ENCODE measurements at places on chromosomes 16 and 17.

GRCh38 chr17:19292377-19292711 is 55.2 kb downstream of the EPN2 start:
- no peak for DNase-seq

GRCh38 chr16:6692874-6693273 is 639.8 kb upstream of the RBFOX1 start:
- no peak for DNase-seq

DNA sequence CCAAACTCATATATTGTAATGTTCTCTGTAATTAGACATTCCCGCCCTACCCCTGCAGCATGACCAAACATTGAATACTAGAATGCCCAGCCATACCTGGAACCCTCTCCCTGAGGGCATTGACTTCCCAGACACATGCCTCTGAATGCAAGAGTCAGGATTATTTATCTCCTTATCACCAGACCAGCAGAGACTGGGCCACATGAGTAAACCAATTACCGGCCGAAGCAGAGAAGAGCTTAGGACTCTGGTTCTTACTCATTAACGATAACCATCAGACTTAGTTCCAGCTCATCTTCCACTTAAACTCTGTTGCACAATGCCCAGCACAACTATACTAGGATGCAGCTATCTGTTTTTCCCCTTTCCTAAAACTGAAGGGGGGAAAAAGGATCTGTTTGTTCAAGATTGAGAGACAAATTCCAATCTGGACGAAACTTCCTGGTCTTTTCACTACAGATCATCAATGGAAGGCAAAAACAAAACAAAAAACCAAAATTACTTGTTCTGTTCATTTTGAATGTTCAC is 88.2 kb upstream of the CORO6 start:
- no peak for DNase-seq

GRCh38 chr17:57774872-57775271 is 29.8 kb upstream of the CCDC182 start:
- DNase-seq: no peak

GRCh38 chr16:87352818-87353217 is 30.8 kb downstream of the FBXO31 start:
- no peak for DNase-seq

GRCh38 chr16:84631886-84632285 is 14.0 kb upstream of the COTL1 start:
- DNase-seq: no peak

DNA sequence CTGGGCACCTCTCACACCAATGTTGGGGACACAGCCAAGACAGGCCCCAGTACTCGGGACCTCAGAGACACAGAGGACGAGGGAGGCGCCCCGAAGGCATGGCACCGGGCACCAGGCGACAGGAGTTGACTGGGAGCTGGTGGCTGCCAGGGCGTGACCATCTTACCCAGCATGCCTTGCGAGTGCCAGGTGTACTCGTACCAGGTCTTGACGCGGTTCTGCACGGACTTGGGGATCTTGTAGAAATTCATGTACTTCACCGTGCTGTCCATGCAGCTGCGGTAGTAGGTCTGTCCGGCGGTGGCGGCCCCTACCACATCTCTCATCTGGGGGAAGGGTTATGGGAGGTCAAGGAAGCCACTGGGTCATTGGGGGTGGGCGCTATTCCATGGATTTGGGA is 67.3 kb downstream of the CNGB1 start:
- DNase-seq: no peak

DNA sequence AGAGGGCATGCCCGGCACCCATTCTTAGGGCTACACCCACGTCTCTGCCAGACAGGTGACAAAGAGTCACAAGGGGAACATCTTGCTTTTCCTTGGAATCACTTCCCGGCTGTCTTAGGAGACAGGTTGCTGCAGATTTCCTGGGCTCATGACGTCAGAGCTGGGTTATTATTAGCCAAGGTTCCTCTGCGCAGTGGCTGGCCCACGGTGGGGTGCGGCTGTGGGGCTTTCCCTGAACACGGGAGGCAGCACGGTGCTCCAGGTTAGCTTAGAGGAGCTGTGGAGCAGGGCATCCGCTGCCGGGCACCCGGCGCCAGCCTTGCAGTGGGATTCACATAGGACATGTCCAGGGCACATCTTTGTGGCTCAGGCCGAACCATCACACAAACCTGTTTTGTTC is 118.0 kb upstream of the PLCG2 start:
- no peak for DNase-seq

- DNase-seq: no peak
These were observed 362 bp downstream of the KLHDC4 start for GRCh38 chr16:87765473-87765775.

- DNase-seq: peak; percentile 38
These were observed 42.3 kb downstream of the FZD2 start for GRCh38 chr17:44599298-44600175.

- DNase-seq: no peak
These were observed 541 bp downstream of the RHBDF2 start for GRCh38 chr17:76500747-76501017.

GRCh38 chr17:1232331-1232730 is 37.9 kb upstream of the BHLHA9 start:
- no peak for DNase-seq

DNA sequence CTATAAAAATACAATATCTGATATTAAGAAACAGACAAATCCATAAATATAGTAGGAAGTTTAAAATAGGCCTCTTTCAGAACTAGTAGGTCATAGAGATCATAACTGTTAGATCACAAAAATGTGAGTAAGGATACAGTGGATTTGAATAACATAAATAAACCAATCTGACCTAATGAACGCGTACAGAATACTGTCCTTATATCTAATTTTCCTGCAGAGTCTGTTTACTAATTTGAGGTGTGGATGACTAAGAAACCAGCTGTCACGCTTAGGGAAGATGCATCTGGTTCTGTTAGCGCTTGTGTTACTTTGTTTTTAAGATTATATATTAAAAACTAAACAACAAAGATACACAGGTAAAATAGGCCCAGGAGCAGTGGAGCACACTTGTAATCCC is 14.8 kb downstream of the CPD start:
- no peak for DNase-seq

- no peak for DNase-seq
These were observed 26.7 kb downstream of the FA2H start for GRCh38 chr16:74747716-74748615.

DNA sequence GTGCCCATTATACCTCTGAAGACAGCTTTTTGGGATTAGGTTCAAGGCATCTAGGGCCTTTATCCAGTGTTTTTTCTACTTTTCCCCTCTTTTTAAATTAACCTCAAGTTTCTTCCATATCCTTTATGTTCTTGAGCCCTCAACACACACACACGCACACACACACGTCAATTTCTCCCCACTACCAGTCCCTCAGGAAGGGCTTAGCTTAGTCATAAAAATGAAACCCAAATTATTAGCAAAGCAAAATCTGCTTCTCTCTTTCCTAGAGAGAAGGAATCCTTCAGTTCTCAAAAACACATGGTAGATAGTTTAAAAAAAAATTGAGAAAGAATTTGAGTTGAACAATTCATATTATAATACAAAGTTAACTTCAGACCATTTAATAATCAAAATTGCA is 401.1 kb downstream of the XYLT1 start:
- DNase-seq: no peak

GRCh38 chr16:12587170-12587569 is 216.5 kb downstream of the CPPED1 start:
- DNase-seq: no peak

GRCh38 chr17:15117239-15117638 is 147.9 kb downstream of the PMP22 start:
- no peak for DNase-seq

- peak; percentile 24 for DNase-seq
These were observed 475.9 kb upstream of the CCL2 start for GRCh38 chr17:33779234-33779591.

GRCh38 chr17:64775701-64776570 is 113.8 kb upstream of the SMURF2 start:
- no peak for DNase-seq
